ENCODE measurements at places on chromosomes 3 and 15.

- no peak for DNase-seq
Measured at GRCh38 chr3:4908433-4909156, 70.6 kb upstream of the BHLHE40 start.

DNA sequence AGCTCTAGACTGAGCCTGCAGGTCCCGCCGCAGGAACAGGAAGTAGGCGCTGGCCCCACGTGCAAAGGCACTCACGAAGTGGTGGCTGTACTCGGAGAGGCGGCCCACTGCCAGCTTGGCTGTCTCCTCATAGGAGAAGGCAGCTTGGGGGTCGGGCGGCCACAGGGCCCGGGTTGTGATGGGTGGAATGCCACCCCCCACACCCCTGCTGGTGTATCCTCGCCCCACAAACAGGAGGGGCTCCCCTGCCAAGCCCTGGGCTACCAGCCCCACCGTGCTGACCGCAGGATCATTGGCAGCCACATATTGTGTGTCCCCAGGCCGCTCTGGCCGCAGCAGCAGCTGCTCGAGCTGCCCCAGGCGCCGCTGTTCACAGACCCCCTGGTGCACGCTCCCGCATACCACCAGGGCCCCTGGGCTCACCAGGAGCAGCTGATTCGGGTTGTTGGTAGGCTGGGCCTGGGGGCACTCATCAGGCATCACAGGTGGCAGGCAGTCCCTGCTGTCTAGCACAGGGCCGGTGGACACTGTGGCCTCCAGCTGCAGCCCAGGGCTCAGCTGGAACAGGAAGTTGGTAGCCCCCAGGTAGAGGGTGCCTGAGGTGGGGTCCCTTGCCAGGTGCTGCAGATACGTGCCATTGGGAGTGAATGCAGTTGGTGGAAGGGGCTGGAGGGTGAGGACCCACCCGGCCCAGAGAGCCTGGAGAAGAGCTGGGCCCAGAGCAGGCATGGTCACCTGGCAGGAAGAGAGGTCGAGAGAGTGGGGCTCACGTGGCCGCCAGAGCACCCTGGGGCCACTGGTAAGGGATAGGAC lies 5.8 kb downstream of the PLXNB1 start:
- DNase-seq, result no peak

GRCh38 chr3:156693166-156693565 lies 18.8 kb downstream of the TIPARP start:
- no peak for DNase-seq

- no peak for DNase-seq
Measured at GRCh38 chr3:15899388-15899787, 101.6 kb upstream of the ANKRD28 start.
